Esophagus squamous epithelium (tissue), 5 donors: ENCODE measurements at places on chromosomes 13 and 19. TPM values are rescaled to one million over a fixed set of nuclear protein-coding genes. Genes with fewer than 3 reads are reported as not detected.

The IL11 gene
- not detected for total RNA-seq

The KLK4 gene
- total RNA-seq = not detected

The ZNF8 gene
- total RNA-seq = 4.6 TPM

The ATP4B gene
- not detected for total RNA-seq

The ZNF98 gene
- not detected for total RNA-seq

The ATXN8OS gene
- not detected for total RNA-seq

The RABAC1 gene
- total RNA-seq = 47.4 TPM

The SULT2A1 gene
- not detected for total RNA-seq

The OR7C1 gene
- total RNA-seq = not detected

The TTC9B gene
- total RNA-seq = not detected

The PLK5 gene
- total RNA-seq = 0.66 TPM

The GGN gene
- not detected for total RNA-seq

DNA sequence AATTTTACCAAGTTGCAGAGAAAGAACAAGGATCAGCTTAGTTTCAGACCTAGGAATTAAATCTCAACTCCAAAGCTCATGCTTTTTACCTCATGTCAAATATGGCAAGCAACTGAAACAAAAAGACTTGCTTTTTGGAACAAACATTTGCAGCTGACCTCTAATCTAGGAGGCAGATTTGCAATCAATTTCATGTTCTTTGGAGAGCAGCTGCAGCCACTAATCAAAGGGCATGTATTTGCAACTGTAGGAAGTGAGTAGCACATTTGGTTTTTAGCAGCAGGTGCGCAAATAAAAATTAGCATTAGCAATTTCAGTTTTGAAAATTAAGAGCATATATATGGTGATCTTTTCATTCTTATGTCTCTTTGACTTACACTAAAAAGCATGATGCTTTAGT is 459.3 kb upstream of the SLC10A2 start:
- H3K27ac ChIP-seq = no peak overlapping the region
- no peak overlapping the region for H3K4me3 ChIP-seq
- no peaks in the 10 kb centered on the region for H3K36me3 ChIP-seq
- H3K4me1 ChIP-seq = no peaks in the 10 kb centered on the region

- no peak for DNase-seq
- peaks cover 7% of the 10 kb centered on the region for H3K27me3 ChIP-seq
- H3K4me1 ChIP-seq = no peaks in the 10 kb centered on the region
- no peaks in the 10 kb centered on the region for H3K36me3 ChIP-seq
Observed at GRCh38 chr13:28322256-28322905, 172.5 kb downstream of the FLT1 start.

DNA sequence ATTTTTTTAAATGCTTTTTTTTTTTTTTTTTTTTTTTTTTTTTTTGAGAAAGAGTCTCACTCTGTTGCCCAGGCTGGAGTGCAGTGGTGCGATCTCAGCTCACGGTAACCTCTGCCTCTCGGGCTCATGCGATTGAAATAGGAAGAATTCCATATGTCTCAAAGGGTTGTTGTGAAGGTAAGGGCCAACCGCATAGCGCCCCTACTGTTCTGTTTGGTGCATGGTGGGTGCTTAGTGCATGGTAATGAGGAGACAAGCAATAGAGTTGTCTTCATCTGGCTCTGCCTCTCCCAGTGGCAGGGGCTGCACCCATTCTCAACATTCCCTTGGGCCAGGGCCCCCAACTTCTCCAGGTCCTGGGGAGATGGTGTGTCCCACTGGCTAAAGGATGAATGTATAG is 68.7 kb downstream of the RASL11A start:
- H3K4me1 ChIP-seq = no peaks in the 10 kb centered on the region
- H3K36me3 ChIP-seq = no peaks in the 10 kb centered on the region
- H3K4me3 ChIP-seq = no peak overlapping the region

- no peaks in the 10 kb centered on the region for H3K4me1 ChIP-seq
- no peaks in the 10 kb centered on the region for H3K27me3 ChIP-seq
- H3K4me3 ChIP-seq = no peak overlapping the region
- no peak for DNase-seq
- H3K36me3 ChIP-seq = no peaks in the 10 kb centered on the region
Observed at GRCh38 chr13:89061821-89062220, 1390.7 kb downstream of the SLITRK5 start.

- no peak for DNase-seq
- H3K27ac ChIP-seq = no peak overlapping the region
- H3K36me3 ChIP-seq = no peaks in the 10 kb centered on the region
- peaks cover 100% of the 10 kb centered on the region for H3K27me3 ChIP-seq
Observed at GRCh38 chr13:99990126-99990977, 8.8 kb downstream of the ZIC2 start.

DNA sequence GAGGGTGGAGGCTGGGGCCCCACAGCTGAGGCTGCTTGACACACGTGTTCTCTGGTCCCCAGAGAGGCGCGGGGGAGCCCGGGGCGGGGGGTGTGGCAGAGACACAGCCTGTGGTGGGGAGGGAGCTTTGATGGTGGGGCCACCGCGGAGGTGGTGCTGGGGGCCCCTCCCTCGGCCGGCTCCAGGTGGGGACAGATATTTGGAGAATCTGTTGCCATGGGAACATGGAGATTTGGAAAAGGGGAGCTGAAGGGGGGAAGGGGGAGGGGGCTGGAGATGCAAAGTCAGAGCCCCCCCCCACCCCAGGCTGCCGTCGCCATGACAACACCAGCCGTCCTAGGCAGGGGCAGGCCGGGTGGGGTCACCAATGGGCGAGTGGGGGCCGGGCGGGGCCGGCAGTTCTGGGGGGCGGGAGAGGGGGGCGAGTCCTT is 1.2 kb downstream of the PRKCG start:
- no peaks in the 10 kb centered on the region for H3K27me3 ChIP-seq
- H3K4me3 ChIP-seq = no peak overlapping the region
- no peak for DNase-seq
- H3K27ac ChIP-seq = no peak overlapping the region

DNA sequence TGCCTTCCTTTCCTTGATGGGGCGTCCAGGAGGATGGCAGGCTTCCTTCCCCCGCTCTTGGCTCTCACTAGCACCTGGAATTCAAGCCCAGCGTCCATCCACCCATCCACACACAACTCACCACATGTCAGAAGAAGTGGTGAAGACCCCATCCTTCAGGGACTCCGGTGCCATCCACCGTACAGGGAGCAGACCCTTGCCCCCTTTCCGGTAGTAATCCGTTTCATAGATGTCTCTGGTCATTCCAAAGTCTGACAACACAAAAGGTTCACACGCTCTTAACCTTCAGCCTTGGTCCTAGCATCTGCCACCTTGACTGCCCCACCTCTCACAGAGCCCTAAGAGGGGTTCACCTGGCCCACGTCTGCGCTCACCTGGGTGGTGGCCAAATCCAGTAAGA is 51.0 kb downstream of the ZNF557 start:
- peaks cover under 1% of the 10 kb centered on the region for H3K36me3 ChIP-seq
- H3K4me3 ChIP-seq = no peak overlapping the region
- no peak overlapping the region for H3K27ac ChIP-seq
- no peaks in the 10 kb centered on the region for H3K4me1 ChIP-seq
- H3K27me3 ChIP-seq = no peaks in the 10 kb centered on the region
- DNase-seq = no peak

DNA sequence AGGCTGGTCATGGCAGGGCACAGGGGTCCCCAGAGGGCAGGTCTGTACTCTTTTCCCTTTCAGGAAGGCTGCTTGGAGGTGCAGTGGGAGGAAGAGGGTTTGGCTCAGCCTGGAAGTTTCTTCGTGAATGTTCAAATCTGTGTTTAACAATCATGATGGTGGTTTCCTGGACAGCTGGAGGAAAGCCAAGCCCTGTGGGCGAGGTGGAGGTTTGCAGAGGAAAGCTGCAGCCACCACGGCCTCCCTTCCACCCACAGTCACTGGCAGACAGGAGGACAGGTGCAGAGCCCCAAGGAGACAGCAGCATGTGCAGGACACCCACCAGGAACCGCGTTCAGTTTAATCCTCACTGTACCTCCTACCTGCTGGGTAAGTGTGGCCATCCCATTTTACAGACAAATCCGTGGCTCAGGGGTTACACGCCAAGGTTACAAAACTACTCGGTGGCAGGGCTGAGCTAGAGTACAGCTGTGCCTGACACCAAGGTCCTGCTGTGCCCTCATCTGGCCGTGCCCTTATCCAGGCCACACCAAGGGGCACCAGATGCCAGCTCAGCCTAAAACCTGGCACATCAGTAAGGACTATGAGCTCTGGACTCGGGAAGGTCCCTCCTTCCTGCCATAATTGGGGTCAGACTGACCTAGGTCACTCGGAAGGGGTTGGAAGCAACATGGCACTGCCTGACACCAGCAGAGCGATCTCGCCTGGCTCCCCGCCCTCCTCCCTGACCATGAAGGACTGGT is 34.1 kb downstream of the SUGP2 start:
- H3K27me3 ChIP-seq = no peaks in the 10 kb centered on the region
- no peak overlapping the region for H3K4me3 ChIP-seq
- peak overlapping the region; percentile 22 for H3K27ac ChIP-seq
- DNase-seq = no peak

DNA sequence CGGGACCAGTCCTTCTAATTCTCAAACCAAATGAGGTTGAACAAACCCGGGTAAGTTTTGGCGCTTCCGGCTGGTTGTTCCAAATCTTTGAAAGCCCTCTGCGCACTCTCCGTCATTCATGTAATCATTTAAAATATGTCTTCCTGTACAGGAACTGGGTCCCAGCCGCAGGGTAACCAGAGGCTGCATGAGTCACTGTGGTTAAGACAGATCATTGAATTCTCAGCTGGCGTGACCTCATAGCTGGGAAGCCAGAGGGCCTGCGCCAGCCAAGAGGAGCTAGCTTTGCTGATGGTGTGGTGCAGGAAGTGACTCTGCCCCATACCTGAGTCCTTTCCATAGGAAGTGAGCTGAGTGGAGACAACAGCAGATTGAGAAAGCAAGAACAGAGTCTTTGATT is 135.2 kb downstream of the TSHZ3 start:
- peak; percentile 45 for DNase-seq
- H3K27me3 ChIP-seq = no peaks in the 10 kb centered on the region
- H3K4me3 ChIP-seq = no peak overlapping the region
- no peaks in the 10 kb centered on the region for H3K36me3 ChIP-seq
- H3K27ac ChIP-seq = no peak overlapping the region
- no peaks in the 10 kb centered on the region for H3K4me1 ChIP-seq

- H3K4me1 ChIP-seq = peaks cover 14% of the 10 kb centered on the region
- H3K36me3 ChIP-seq = no peaks in the 10 kb centered on the region
- DNase-seq = no peak
- H3K27ac ChIP-seq = peak overlapping the region; percentile 93
- peak overlapping the region; percentile 79 for H3K4me3 ChIP-seq
Observed at GRCh38 chr13:45416516-45417128, 1.6 kb downstream of the SLC25A30 start.

DNA sequence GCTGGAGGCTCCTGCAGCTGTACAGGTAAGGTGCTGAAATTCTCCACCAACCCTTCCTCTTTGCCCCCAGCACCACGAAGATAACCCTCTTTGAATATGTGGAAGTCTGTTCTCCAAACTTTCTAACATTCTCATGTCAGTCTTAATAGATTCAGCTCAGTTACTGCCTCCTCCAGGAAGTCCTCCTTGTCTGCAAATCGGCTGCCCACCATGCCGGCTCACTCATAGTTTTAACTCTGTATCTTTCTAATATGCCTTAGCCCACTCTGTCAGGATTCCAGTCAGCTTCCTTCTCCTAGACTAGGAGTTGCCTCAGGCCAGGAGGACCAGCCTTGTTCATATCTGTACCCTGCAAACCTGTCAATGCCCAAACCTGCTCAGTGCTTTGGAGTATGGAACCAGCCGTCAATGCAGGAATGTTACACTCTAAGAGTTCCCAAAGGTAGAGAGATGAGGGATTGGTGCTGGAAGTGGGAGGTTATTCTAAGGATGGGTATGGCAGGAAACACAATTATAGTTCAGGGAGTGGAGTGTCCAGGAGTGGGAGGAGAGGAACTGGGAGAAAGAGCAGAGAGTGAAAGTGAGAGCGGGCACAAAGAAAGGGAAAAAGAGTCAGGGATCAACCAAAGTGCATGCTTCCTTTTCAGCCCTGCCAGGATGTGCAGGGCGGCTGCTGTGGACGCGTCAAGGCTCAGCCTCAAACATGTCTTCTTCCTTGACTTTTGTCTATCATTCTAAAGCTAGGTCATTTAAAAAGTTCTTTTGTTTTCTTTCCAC is 38.0 kb upstream of the ALOX5AP start:
- H3K27me3 ChIP-seq = no peaks in the 10 kb centered on the region
- no peak overlapping the region for H3K27ac ChIP-seq
- no peak for DNase-seq
- H3K4me1 ChIP-seq = peaks cover 27% of the 10 kb centered on the region

DNA sequence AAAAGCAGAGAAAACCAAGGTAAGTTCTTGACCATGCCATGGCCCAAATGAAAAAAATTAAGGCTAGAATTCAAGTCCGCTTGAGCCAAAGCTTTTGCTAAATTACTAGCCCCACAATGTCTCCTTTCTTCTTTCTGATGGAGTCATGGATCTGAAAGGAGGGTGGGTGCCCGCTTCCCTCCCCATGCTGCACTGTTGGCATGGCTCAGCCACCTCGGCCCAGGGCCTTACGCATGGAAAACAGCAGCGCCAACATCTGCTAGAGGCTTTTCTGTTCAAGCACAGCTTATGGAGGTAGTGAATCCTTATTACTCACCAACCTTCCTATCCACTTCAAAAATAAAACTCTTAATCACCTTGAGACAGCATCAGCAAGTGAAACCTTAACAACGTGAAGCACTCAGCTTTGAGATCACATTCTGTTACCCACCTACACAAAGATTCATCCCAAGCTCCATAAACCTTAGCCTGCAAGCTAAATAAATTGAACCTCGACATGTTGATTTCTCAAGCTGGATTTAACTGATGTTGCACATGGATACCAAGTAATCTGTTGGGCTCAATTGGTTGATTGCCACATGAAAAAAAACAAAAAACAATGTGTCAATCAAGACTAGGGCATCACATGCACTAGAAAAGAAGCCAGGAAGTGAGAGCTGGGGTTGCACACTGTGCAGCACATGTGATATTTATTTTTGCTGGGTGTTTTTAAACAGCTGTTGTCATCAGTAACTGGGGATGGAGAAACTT is 43.4 kb downstream of the TPT1 start:
- H3K27ac ChIP-seq = no peak overlapping the region
- H3K36me3 ChIP-seq = no peaks in the 10 kb centered on the region
- H3K4me3 ChIP-seq = no peak overlapping the region
- H3K4me1 ChIP-seq = no peaks in the 10 kb centered on the region
- no peak for DNase-seq

GRCh38 chr19:51354742-51355148 is 11.4 kb downstream of the ETFB start:
- H3K4me3 ChIP-seq = no peak overlapping the region
- no peaks in the 10 kb centered on the region for H3K4me1 ChIP-seq
- DNase-seq = no peak
- peaks cover 6% of the 10 kb centered on the region for H3K36me3 ChIP-seq
- no peak overlapping the region for H3K27ac ChIP-seq

- H3K4me3 ChIP-seq = no peak overlapping the region
- H3K27ac ChIP-seq = no peak overlapping the region
- no peaks in the 10 kb centered on the region for H3K27me3 ChIP-seq
- H3K36me3 ChIP-seq = no peaks in the 10 kb centered on the region
Observed at GRCh38 chr13:42524487-42525034, 49.4 kb upstream of the TNFSF11 start.

DNA sequence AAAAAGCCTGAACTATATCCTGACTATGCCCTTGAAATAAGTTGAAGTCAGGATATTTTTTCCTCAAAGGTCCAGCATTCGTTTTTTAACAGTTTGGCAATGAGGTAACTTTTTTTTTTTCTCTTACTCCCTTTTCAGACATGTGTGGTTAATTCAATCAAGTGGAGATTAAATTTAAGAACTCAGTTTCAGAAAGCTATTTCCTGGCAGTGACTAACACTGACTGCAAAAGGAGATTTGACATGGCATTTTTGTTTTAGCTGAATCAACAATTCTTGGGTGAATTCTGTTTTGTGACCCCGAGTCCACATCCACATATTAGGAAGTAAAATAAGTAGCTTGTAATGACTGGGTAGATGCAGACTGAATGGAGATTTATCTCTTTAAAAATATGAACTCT is 716.4 kb downstream of the PCDH9 start:
- H3K27ac ChIP-seq = no peak overlapping the region
- H3K4me1 ChIP-seq = no peaks in the 10 kb centered on the region
- H3K27me3 ChIP-seq = no peaks in the 10 kb centered on the region
- no peak overlapping the region for H3K4me3 ChIP-seq
- DNase-seq = no peak
